ENCODE measurements at places on chromosomes 11 and 22.

DNA sequence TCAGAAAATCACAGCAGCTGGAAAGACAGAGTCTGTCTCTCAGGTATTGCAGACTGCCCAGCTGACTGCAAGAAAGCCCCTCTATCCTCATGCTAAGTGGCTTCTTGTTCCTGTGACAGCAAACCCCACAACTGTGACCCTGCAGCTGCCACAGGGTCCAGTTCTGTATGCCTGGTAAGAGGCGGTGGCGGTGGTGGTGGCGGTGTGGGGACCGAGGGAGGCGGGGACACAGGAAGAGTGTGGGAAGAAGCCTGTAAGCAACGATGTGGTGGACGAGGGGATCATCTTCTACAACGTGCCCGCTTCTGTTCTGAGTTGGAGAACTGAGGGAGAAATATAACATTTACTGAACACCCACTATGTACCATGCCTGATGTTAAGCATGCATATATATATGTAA lies 112.4 kb downstream of the TENM4 start:
- no peak for DNase-seq

DNA sequence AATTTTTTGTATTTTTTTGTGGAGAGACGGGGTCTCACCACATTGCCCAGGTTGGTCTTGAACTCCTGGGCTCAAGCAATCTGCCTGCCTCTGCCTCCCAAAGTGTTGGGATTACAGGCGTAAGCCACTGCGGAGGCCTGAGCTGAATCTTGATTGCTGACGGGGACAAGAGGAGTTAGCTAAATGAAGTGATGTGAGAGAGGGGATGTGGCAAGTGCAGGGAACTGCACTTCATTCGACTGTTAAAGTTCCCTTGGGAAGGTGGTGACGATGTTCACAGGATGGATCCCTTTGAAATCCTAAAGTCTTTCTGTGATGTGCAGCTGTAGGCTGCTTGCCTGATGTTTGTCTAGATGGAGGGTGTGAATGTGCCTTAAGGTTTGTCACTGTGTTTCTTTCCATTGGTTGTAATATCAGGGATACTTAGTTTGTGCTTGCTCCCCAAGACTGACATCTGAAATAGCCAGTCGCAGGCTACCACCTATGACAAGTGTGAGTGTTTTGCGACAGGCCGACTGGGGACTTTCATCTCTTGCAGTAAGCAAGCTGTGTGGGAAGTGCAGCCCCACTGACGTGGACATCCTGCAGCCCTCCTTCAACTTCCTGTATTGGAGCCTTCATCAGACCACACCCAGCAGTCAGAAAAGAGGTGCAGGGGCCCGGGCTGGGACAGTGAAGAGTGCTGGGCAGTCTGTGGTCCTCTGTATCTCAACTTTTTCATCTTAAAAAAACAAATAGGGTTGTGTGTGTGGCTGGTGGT lies 19.6 kb upstream of the CCDC134 start:
- no peak for DNase-seq

DNA sequence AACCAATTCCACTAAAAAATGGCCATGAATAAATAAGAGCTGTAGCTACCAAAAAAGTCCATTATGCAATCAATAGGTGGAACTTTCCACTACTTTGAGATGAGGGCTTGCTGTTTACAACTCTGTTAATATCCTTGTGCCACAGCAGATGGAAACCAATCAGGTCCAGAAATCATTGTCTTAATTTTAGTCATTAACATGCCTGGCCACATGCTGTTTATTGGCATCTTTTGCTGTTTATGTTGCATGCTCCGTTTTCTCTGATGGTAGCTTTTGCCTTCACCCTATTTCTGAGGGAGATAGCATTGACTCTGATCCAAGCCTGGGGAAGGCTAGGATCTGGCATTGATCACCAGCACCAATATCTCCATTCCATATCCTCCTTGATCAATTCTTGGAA lies 192.9 kb upstream of the SEZ6L start:
- no peak for DNase-seq

DNA sequence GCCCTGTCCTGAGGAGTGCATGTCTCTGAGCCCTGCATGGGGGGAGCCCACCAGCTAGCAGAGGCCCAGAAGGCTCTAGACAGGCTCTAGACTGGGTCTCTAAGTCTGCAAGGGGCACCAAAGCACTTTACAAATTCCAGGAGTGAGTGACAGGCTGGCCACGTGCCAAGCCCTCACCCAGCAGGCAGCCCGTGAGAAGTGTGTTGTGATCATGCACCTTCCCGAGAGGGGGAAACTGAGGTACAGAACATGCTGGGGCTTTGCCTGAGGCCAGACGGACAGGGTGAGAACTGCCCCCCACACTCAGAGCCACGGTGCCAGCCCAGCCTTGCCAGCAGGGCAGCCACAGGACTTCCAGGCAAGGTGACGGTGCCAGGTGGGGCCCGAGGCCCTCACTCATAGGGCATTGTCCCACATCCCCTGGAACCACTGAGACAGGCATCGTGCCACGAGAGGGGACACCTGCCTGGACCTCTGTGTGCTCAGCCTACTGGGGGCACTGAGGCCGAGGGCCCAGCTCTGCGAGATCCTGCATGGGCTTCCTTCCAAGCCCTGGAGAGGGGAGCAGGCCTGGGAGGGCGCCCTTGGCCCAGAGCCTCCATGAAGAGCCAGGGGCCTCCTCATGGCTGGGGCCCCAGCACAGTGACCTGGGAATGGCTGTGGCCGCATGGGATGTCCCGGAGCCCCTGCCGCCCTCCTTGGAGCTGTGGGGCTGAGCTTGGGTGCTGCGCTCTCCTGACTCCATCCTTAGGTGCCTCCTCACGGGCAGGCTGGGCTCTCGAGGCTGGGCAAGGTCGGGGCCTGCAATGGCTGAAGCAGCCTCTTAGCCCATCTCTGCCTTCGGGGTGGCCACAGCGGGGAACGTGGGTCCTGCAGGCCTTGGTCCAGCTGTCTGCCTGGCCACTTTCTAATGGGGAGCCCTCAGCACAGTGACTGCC lies 121.5 kb downstream of the KCNQ1OT1 start:
- DNase-seq = no peak

DNA sequence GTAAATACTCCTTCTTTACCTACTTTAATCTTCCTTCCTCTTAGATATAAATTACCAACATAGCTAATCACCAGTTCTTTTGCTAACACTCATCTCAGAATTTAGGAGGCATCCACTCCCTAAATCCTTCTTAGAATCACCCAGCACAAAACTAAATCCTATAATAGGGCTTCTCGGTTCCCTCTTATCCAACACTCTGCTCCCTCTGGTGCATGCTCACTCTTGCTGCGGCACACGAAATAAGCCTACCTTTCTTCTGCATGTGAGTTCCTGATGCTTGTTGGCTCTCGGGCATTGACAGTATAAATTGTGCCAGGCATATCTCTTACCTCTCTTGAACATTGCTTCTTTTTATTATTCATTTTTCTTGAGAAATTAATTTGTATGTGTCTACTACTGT lies 61.0 kb downstream of the OR5AK2 start:
- DNase-seq = no peak

- DNase-seq = no peak
Measured at GRCh38 chr11:116342148-116342547, 430.6 kb downstream of the BUD13 start.

DNA sequence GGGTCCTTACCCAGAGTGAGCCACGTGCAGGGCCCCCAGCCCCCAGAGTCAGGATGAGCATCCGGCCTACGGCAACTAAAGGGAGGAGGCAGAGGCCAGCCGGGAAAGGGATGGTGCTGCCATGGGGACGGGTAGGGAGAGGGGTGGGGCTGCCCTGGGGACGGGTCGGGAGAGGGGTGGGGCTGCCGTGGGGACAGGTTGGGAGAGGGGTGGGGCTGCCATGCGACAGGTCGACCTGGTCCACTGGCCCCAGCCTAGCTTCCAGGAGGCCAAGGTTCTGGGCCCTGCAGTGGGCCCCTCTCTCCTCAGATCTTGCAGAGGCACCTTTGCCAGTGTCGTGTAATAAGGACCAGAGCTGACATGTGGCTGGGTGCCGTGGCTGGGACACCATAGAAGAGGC lies 187.7 kb downstream of the BRD1 start:
- no peak for DNase-seq

DNA sequence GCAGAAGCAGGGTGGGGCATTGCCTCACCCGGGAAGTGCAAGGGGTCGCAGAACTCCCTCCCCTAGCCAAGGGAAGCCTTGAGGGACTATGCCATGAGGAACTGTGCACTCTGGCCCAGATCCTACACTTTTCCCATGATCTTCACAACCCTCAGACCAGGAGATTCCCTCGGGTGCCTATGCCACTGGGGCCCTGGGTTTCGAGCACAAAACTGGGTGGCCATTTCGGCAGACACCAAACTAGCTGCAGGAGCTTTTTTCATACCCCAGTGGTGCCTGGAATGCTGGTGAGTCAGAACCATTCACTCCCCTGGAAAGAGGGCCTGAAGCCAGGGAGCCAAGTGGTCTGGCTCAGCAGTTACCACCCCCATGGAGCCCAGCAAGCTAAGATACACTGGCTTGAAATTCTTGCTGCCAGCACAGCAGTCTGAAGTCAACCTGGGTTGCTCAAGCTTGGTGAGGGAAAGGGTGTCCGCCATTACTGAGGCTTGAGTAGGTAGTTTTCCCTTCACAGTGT lies 573.7 kb upstream of the ANO3 start:
- no peak for DNase-seq

- no peak for DNase-seq
Measured at GRCh38 chr11:8839306-8839956, 71.6 kb upstream of the AKIP1 start.

DNA sequence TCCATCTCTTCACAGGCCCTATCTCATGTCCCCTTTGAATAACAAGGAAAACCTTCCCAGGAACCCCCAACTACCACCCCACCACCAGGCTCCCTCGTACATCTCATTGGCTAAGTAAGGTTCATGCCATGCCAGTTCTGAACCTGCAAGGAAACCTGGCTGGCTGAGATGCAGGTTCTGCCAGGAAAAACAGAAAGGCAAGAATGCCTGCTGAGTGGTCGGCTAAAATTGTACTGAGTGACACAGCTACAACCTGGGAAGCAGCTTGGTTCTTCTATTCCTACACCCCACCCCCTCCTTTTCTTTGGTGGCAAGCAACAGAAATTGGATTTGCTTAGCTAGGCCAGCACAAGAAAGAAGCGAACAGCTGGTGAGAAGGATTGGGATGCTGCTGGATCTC lies 36.1 kb upstream of the TSPAN18 start:
- DNase-seq = no peak

GRCh38 chr11:118216621-118217481 lies 8.0 kb downstream of the JAML start:
- DNase-seq = no peak

GRCh38 chr22:24500277-24500820 lies 5.2 kb downstream of the UPB1 start:
- DNase-seq = no peak

DNA sequence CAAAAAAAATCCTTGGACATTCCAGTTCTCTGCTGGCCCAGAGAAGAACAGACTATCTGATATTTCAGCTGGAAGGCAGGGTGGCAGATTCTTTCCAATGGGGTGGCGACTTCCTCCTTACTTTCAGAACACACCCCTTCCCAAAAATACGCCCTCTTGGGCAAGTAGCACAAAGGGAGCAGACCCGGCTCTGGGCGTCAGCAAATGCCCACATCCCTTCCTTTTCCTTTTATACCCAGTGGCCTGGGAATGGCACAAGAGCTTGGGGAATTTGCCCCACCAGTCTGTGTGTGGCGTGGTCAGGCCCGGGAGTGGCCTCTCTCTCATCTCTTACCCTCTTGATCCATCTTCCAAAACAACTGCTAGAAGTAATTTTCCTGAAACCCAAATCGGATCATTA lies 33.0 kb upstream of the NUP160 start:
- DNase-seq = no peak

DNA sequence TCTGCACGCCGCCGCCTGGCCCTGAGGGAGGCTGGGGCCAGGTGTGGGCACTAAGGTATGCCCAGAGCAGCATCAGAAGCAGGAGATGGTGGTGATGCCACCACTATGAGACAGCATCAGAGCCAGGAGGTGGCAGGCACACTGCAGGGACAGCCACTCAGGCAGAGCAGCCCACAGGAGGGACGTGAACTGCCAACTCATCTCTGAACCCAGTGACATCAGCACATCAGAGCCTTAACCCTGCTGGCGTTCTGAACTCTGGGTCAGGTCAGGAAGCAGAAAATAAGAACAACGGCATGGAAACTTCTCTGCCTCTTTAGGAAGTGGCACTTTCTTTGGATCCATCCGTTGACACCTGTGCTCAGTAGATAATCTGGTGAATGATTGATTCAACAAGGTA lies 14.7 kb upstream of the IFT27 start:
- DNase-seq = no peak

Data from globus pallidus (tissue), 1 donor.